Cerebellar cortex (tissue), 1 donor: ENCODE measurements at places on chromosomes 1 and 21.

GRCh38 chr1:155048449-155049334 lies 2.4 kb upstream of the ADAM15 start:
- no peak for DNase-seq

DNA sequence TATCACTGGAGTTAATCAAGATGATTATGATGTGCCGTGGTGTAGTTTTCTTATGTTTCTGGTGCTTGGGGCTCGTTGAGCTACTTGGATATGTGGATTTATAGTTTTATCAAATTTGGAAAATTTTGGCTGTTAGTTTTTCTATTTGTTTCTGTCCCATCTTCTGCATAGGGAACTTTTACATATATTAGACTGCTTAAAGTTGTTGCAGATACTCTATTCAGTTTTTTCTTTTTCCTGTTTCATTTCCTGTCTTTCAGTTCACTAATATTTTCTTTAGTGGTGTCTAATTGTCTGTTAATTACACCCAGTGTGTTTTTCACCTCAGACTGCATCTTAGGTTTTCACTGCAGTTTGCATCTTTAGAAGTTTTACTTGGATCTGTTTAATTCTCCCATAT lies 247.7 kb downstream of the CAMTA1 start:
- DNase-seq, result no peak

- DNase-seq, result no peak
These were observed 12.6 kb downstream of the S100A11 start for GRCh38 chr1:152024223-152024622.

- DNase-seq, result no peak
These were observed 33.1 kb downstream of the KIAA0319L start for GRCh38 chr1:35524106-35524505.

DNA sequence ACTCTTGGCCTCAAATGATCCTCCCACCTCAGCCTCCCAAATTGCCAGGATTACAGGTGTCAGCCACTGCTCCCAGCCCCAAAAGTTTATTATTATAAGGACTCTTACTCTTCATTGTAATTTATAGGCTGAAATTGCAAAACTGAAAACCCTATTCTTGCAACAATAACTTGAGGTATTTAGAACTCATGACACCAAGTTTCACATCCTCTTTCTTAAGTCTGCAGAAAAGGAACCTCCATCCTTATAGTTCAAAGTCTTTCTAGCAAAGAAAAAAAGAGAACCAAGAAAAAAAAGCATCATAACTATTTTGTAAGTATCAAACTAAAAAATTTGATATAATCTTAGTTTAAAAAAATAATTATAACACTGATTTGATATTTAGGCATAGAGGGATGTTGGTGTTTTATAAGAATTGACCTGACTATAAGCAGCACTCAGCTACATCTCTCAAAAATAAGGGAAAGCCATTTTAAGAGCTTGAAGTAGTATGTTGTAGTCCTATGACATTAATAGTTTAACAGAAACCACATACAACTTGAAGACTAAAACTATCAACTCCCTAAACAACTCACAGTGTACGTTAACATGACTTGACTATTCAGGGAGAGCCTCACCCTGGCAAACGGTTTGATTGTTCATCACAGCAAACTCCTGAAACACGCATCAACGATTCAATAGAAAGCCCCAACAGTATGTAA lies 122.4 kb downstream of the AKT3 start:
- no peak for DNase-seq
